Hippocampal formation (tissue), 2 donors: ENCODE measurements at places on chromosomes 4 and X.

- DNase-seq = no peak
Measured at GRCh38 chrX:2561456-2561855, 60.7 kb upstream of the DHRSX start.

GRCh38 chr4:185748901-185749390 is 63.0 kb downstream of the SORBS2 start:
- DNase-seq = no peak

DNA sequence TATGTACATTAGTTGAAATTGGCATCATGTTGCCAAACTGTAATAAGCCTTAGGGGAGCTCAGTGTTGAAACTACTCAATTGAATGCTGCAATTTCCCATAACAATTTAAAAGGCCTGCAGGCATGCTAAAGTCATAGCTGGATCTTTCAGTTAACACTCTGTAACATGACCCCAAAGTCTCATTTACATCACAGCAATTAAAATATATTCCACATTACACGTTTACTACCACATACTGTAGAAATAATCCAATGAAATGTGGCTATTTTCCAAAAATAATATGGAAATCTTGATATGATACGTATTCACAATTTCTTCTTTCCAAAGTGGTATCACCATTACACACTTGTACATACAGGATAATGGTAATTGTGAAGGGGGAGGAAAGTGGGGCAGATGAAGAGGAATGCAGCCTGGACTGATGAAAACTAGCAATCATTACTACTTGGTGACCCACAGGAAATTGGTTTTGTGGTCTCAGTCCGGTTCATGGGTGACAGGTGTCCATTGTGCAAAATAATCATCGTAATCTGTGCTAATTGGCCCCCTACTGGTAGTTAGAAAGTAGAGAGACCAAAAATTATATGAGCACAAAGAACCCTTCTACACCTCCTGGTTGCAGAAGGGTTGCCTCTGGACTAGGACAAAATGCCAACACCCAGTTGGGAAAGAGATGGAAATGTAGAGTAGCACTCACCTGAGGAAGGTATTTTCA is 63.7 kb downstream of the TENM3 start:
- no peak for DNase-seq

- no peak for DNase-seq
Measured at GRCh38 chr4:94533405-94534223, 81.9 kb downstream of the PDLIM5 start.

- DNase-seq = no peak
Measured at GRCh38 chr4:80071604-80072227, 1.3 kb downstream of the ANTXR2 start.

- DNase-seq = no peak
Measured at GRCh38 chr4:132955146-132955545, 193.9 kb upstream of the PCDH10 start.

- DNase-seq = no peak
Measured at GRCh38 chr4:164081801-164082200, 587.3 kb downstream of the TMA16 start.

DNA sequence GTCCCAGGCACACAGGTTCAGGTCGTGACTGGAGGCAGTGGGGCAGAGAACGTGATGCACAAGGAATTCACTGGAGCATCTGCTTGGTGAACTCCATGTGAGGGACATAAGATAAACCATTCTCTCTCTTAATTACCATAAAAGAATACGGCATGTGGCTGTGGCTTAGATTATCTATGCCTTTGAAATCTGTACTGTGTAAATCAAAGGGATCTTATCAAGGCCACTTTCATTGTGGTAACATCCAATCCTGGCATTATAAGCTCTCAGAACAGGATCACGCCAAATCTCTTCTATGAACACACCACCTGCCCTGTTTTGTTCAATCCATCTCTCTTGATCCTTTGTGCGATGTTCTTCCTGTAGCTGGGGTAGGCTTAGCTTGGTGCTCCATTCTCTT is 192.3 kb downstream of the SPATA18 start:
- no peak for DNase-seq
